ENCODE measurements at places on chromosomes 2 and 18.

GRCh38 chr2:134289225-134289624 lies 35.4 kb downstream of the MGAT5 start:
- DNase-seq: no peak

- DNase-seq: no peak
Measured at GRCh38 chr2:106201661-106202060, 7.6 kb upstream of the UXS1 start.

GRCh38 chr2:31205186-31205585 lies 12.1 kb downstream of the CAPN14 start:
- DNase-seq: no peak

- DNase-seq: no peak
Measured at GRCh38 chr2:109411640-109412325, 202.0 kb downstream of the SEPTIN10 start.

GRCh38 chr2:105166688-105167087 lies 74.9 kb upstream of the GPR45 start:
- DNase-seq: no peak

DNA sequence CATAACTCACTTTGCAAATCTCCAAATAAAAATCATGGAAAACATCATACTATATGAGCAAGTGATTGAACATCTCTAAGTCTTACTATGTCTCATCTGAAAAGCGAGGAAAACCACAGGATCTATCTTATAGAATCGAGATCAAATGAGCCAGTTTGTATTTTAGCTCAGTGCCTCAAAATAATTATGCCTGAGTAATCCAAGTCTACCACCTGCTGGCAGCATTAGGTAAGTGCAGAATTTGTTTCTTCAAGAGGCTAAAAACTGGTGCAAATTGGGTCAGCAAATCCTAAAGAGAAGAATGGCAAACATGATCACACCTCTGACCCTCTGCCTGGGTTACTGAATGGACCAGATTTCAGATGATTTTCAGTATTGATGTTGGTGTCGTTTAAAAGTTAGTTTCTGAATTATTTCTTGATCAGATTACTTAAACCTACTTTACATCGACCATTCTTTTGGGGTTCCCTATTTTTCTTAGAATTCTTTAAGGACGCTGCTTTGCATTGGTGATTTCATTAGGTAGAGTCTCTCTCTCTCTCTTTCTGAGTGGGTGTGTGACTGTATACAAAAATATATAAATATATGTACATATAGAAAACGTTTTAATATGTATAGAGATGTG lies 12.7 kb upstream of the FHOD3 start:
- peak; percentile 72 for DNase-seq
